ENCODE measurements at places on chromosomes 11 and 22.

DNA sequence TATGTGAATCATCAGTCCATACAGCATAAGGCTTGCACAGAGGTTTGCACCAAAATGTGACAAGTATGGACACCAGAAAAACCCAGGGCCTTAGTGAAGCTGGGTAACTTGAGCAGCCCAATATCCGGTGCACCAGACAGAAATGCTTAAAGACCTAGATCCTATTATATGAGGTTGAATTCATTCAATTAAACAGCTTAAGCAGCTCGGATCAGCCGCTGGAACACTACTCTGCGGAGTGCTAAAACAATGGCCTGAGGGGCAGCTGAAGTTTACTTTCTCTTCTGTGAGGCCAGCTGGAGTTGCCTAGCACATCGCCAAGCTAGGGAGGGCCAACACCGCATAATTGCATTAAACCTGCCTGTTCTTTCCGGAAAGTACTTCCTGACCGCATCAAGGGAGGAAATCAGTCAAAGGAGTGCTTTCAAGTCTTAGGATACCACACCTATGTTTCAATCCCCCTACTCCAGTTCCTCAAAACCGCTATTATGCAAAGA lies 17.0 kb upstream of the FAM181B start:
- DNase-seq: no peak

DNA sequence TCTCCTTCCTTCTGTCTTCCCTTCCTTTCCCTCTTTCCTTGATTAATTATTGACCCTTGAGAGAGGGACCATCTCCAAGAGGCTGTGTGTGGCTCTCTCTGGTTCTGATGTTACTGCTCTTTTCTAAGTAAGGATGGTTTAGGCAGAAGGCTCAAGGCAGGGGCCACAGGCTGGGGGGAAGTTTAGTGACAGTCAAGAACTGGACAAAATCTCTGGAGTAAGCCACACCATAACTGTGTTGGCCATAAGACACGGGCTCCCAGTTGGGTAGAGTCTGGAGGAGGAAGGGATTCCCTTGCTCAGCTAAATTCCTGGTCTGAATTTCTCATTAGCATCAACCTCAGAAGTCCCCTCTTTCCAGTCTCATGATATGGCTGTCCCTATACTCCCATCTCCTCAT lies 74.7 kb downstream of the BUD13 start:
- no peak for DNase-seq

GRCh38 chr11:44437122-44437521 lies 127.2 kb upstream of the ALX4 start:
- DNase-seq: no peak

- no peak for DNase-seq
Measured at GRCh38 chr11:123299721-123300120, 104.7 kb upstream of the CLMP start.

- DNase-seq: no peak
Measured at GRCh38 chr22:35219012-35219411, 38.3 kb upstream of the HMGXB4 start.

DNA sequence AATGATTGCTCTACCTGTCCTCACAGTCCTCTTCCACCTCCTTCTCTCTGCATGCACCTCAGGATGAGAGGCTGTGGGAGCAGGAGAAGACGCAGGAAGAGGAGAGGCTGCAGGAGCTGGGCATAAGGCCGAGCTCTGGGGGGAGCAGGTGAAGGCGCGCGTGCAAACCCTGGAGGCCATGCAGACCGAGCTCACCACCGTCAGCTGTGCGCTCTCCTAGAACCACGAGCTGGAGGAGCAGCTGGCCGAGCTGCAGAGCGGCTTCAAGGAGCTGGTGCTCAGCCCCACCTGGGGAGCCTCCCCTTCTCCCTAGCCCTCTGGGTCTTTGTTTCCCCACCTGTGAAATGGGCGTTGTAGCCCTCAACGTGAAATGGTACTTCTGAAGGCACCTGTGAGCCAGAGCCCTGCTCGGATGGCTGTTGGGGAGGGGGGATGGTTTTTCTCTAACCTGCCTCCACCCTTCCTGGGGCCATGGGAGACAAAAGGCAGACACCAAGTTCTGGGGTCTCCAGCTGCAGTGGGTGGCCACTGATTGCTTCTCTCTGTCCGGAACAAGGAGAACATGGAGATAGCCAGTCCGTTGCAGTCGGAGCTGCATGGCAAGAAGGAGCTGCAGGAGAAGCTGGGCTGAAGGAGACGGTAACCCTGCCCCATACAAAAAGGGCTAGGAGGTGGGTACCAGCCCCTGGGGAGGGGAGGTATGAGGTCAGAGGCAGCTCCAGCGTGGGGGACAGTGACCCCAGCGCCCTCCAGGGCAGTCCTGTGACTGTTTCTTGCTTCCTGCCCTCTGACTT lies 65.2 kb upstream of the A4GALT start:
- DNase-seq: no peak

DNA sequence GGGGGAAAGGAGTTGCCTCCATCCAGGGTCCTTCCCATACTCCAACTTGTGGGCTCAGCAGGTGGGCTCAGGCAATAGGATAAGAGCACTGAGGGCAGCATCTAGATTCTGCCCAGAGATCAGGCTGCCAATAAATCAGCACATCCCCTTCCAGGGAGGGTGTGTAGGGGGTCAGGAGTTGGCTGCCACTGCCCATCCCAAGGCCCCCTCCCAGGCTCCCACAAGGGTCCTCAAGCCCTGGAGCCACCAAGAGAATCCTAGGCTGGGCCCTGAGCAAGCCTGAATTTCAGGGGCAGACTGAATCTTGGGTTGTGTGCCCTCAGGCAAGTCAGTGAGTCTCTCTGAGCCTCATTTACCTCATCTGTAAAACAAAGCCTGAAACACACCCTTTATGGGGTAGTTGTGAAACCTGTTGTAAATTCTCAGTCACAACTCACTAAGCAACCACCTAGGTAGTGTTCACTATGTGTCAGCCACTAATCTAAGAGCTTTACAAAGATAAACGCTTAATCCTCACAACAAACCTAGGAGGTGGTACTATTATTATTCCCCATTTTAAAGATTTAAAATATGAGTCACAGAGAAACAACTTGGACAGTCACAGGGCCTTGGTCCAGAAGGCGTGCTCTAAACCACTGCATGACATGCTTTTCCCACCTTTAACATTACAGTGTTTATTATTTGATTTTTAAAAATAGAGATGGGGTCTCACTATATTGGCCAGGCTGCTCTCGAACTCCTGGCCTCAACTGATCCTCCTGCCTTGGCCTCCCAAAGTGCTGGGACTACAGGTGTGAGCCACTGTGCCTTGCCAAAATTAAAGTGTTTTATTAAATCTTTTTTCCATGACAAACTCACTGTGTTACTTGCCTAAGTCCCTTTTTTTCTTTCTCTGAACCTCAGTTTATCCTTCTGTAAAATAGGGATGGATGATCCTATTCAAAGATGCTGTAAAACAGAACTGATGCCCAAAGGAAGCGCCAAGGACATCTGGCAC lies 36.2 kb downstream of the LMO1 start:
- no peak for DNase-seq

GRCh38 chr11:120146413-120147093 lies 8.6 kb upstream of the TRIM29 start:
- no peak for DNase-seq

- no peak for DNase-seq
Measured at GRCh38 chr22:44103735-44104480, 76.8 kb upstream of the PARVG start.

DNA sequence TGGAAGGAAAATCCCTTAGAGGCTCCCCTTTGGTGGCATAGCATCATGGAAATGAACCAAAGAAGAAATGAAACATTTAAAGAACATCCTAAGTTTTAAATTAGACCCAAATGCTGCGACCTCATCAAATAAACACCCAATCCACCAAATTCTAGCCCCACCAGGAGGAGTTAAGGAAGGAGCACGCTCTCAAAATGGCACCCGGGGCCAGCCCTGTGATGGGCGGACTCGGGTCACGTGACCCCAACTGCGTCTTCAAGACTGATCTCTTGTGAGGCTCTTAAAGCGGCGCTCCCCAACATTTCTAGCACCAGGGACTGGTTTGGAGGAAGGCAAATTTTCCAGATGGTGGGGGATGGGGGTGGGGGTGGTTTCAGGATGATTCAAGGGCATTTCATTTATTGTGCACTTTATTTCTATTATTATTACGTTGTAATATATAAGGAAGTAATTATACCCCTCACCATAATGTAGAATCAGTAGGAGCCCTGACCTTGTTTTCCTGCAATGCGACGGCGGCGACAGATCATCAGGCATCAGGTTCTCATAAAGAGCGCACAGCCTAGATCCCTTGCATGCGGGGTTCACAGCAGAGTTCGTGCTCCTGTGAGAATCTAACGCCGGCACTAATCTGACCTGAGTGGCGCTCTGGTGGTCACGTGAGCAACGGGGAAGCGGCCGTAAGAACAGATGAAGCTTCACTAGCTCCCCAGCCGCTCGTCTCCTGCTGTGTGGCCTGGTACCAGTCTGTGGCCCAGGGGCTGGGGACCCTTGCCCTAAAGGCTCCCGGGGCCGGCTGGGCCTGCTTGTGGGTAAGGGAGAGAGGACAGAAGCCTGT lies 90.6 kb upstream of the SLC22A12 start:
- no peak for DNase-seq

GRCh38 chr22:50329236-50329635 lies 2.4 kb upstream of the DENND6B start:
- no peak for DNase-seq

DNA sequence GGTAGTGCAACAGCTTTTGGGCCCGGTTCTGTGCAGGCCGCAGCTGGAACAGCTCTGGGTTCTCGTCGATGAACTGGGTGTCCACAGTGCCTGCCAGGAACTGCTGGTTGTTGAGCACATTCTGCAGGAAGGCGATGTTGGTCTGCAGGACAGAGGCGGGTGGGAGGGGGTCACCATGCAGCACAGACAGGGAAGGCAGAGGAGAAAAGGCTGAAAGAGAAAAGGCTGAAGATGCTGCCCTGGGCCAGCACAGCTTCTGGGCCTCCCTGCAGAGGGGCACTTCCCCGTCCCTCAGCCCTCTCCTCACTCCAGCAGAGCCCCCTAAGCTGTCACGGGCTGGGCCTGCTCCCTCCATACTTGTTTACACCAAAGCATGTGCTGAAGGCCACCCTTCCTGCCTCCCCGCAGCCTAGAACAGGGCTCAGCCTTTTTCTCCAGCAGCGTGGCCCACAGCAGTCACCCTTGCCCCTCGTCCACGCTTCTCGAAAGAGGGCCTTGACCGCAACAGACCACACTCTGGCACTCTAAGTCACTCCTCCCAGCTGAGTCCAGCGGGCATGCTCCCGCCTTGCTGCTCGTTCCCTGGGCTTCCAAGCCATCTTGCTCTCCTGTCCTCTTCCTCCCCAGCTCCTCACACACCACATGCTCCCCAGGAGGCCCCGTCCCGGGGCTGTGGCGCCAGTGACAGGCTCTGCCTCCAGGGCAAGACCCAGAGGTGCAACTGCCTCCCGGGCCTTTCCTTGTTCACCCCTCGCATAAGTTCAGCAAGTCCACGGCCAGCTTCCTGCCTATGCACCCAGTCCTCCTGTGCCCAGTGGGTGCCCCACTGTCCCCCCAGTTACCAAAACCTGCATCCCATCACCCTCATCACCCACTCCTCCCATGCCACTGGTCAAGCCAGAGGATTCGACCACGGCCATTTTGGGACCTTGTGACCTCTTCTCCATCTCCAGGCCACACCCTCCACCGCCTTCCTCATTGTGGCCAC lies 3.3 kb upstream of the LRFN4 start:
- DNase-seq: no peak

GRCh38 chr11:117818041-117818873 lies 6.3 kb downstream of the FXYD2 start:
- no peak for DNase-seq

- no peak for DNase-seq
Measured at GRCh38 chr22:19242699-19243098, 48.8 kb downstream of the CLTCL1 start.

GRCh38 chr11:78846269-78846668 lies 271.6 kb upstream of the NARS2 start:
- DNase-seq: no peak

DNA sequence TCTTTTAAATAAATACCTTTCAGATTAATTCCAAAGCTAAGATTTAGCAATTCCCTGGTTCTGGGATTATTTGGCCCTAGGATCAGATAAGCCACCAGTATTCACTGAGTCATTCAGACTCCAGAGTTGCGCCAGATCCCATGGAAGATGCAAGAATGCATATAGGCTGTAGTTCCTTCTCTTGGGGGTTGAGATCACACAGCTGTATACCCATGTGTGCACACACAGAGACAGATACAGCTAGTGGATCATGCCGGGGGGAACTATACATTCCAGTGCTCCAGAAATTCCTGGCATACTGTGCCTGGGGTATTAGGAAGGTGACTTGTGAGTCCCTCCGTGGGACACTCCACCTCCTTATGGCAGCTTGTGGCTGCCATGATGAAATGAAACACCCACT lies 75.4 kb downstream of the ZBTB16 start:
- DNase-seq: no peak

- DNase-seq: no peak
Measured at GRCh38 chr11:117713538-117713991, 83.5 kb downstream of the DSCAML1 start.
